ENCODE measurements at places on chromosomes 2 and 18.

- DNase-seq: no peak
Measured at GRCh38 chr2:229375251-229375650, 104.2 kb upstream of the PID1 start.

- no peak for DNase-seq
Measured at GRCh38 chr18:59021500-59021899, 118.2 kb upstream of the SEC11C start.

DNA sequence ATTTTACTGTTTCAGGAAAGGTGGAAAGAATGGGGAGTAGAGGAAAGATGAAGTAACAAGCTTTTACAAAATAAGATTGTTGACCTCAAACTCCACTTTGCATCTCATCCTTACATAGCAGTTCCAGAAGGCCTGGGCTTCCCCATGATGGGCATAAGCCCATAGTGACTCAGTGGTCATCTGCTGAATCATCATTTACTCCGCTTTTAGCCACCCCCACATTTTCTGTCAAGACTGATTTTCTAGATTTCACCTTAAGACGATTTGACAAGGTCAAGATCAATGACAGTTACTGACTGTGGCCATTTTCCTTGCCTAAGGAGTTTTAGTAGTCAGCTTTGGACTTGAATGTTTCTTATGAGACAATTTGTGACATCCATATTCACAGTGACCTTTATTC is 49.4 kb downstream of the PLEKHM3 start:
- DNase-seq: no peak

- no peak for DNase-seq
Measured at GRCh38 chr2:26017464-26018183, 16.3 kb upstream of the RAB10 start.

- DNase-seq: no peak
Measured at GRCh38 chr2:83757329-83757728, 701.8 kb downstream of the SUCLG1 start.

DNA sequence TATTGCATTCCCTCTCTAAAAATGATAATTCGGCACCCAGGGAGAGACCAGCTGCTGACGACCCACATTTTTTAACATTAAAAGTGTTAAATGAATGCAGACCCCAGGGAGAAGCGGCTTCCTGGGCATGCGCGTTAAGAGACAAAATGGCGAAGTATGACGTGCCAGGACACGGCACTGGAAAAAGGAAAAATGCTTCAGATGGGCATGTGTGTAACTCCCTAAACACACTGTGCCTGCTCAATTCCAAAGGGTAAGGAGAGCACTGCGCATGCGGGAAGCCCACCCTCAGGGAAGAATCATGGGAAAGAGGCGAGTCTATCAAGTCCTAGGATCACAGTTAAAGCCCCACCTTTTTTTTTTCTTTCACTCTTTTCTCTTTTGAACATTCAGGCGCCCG is 58.1 kb downstream of the CYP26B1 start:
- no peak for DNase-seq
